Thymus (tissue), 14 donors: ENCODE measurements at places on chromosomes 6 and 20. TPM values are rescaled to one million over a fixed set of nuclear protein-coding genes. Genes with fewer than 3 reads are reported as not detected.
A peak's percentile ranks its signal among the peaks of the same experiment; 100 is the strongest.

- no peak for DNase-seq
These were observed at the start of gene IL17A for GRCh38 chr6:52186075-52186474. Gene IL17A (plus strand): TSS chr6:52186375. CDS start chr6:52186432, 57 bp downstream.

DNA sequence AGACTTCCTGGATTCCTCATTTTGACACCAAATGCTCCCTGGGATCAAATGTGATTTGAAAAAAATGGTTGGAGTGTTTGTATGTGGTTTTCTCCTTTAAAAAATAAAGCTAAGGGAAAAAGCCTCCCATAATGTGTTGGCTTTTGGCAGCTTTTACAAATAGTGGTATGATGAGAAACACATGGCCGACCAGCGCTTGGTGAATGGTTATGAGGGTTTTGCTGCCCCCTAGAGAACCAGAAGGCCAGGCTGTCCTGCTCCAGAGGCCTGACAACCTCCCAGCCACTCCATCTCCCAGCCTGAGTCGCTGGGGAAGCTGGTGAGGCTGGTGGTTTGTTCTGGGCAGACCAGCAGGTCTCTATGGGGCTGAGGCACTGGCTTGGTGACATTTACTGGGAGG, 69.3 kb downstream of the CLIC5 start:
- DNase-seq = no peak

DNA sequence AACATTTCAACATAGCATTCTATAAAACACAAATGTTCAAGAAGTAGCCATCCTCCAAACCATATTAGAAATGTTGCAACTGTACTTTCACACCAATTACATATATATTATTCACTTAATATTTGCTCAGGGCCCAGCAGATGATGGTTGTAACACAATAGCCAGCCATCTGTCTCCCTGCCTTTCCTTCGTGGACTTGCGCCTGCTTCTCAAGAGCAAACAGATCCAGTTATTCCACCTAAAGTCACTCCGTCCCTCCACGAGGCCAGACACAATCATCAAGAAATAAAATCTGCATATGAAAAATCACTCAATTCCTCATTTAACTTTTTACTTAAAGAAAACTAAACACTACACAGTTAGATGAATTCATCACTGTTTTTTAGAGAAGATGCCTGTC, 160.4 kb downstream of the RALGAPA2 start:
- no peak for DNase-seq

GRCh38 chr20:24164360-24164759, 175.8 kb upstream of the GGTLC1 start:
- peak; percentile 20 for DNase-seq

GRCh38 chr6:56890683-56891429, 64.1 kb upstream of the BEND6 start:
- DNase-seq = no peak

- DNase-seq = no peak
These were observed 82.0 kb downstream of the JPH2 start for GRCh38 chr20:44104798-44105517.

DNA sequence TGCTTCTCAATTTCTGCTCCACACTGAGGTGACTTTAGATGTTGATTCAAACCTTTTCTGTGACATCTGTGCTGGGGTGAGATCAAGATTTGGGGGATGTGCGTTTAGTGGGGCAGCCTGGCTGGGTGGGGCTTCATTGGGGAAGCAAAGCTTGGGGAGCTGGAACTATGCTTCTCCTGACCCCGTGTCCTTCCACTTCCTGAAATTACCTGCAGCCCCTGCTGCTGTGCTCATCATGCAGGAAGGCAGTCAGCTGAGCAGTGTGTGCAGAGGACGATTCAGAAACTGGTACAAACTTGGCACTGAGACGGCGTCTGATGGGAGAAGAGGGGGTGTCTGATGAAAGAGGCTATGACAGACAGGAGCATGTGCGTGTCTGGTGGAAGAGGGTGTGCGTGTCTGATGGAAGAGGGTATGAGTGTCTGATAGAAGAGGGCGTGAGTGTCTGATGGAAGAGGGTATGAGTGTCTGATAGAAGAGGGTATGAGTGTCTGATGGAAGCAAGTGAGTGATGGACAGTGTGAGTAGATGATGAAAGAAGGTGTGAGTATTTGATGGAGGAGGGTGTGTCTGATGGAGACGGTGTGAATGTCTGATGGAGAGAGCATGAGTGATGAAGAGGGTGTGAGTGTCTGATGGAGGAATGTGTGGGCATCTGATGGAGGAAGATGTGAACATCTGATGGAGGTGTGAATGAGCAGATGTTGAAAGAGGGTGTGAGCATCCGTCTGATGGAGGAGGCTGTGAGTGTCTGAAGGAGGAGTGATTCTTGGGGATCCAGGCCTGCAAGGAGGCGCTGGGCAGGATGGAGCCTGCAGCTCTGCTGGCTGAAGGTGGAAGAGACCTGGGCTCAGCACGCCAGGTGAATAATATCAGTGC, 103.4 kb downstream of the SYCP2 start:
- no peak for DNase-seq

GRCh38 chr20:3577366-3577765, 85.8 kb downstream of the GFRA4 start:
- no peak for DNase-seq

GRCh38 chr6:37452522-37452921, 19.5 kb downstream of the CMTR1 start:
- no peak for DNase-seq

DNA sequence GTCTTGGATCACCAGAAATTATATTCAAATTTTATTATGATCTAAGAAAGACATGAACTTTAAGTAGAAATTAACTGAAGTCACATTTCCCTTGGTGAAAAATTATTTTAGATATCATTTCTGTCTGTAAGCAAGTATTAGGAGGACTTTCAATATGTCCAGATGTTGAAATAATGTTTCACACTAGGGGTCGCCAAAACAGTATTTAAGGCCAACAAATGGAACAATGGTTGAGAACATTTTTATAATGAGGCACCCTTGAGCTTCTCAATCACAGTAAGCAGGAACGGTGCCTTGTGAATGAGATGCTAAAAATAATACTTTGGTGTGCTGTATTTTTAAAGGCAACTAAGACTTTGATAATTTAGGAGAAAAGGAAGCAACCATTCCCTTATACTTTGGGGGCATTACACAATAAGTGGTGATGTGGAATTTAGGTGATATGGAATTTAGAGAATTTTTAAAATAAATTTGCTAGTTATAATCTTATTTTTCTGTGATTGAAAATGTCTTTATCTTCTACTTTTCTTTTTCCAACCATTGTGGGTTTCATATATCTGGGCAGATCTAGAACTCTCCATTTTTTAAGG, 9.6 kb upstream of the SF3B5 start:
- DNase-seq = peak; percentile 71

GRCh38 chr20:42179768-42180167, 561.6 kb upstream of the CHD6 start:
- no peak for DNase-seq

- no peak for DNase-seq
These were observed 161.0 kb downstream of the BACH2 start for GRCh38 chr6:90135667-90136066.

- peak; percentile 28 for DNase-seq
These were observed 67.2 kb downstream of the RPP40 start for GRCh38 chr6:4936681-4937041.

GRCh38 chr6:4727217-4727616, 49.0 kb upstream of the CDYL start:
- DNase-seq = no peak

The UBE2V1 gene
- 33.8 TPM for total RNA-seq
